Pancreas (tissue), 10 donors: ENCODE measurements at places on chromosomes 3 and 15. TPM values are rescaled to one million over a fixed set of nuclear protein-coding genes. Genes with fewer than 3 reads are reported as not detected.

DNA sequence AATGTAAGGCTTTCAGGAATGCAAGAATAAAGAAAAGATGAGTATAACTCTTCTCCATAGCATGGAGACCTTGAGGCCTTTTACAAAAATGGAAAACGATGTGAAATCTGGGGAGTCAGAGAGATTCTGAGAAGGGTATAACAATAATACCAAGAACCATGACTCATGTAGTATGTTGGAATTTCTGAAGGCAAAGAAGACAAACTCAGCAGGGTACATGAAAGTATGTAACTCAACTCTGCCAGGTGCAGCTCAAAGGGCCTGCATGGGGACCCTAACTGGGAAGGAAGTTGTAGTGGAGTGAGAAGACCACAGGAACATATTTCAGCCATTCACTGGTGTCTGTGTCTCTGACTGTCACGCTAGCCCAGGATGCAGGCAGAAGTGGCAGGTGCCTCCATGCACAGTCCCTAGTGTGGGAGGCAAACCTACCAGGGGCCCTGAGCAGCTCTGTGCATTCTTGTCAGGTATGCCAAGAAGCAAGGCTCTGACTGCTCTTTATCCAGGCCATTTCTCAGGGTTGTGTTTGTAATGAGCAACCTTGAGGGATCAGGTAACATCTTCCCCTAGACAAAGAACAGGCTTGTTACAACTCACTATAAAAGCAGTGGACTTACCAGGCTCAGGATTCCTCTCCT, 57.2 kb downstream of the GPR156 start:
- H3K36me3 ChIP-seq, result no peaks in the 10 kb centered on the region
- no peak overlapping the region for H3K27ac ChIP-seq

- no peaks in the 10 kb centered on the region for H3K27me3 ChIP-seq
- H3K36me3 ChIP-seq, result no peaks in the 10 kb centered on the region
- DNase-seq, result no peak
- no peaks in the 10 kb centered on the region for H3K4me1 ChIP-seq
- no peak overlapping the region for H3K27ac ChIP-seq
- no peak overlapping the region for H3K4me3 ChIP-seq
Measured at GRCh38 chr3:45488591-45488990, 100.2 kb downstream of the LARS2 start.

DNA sequence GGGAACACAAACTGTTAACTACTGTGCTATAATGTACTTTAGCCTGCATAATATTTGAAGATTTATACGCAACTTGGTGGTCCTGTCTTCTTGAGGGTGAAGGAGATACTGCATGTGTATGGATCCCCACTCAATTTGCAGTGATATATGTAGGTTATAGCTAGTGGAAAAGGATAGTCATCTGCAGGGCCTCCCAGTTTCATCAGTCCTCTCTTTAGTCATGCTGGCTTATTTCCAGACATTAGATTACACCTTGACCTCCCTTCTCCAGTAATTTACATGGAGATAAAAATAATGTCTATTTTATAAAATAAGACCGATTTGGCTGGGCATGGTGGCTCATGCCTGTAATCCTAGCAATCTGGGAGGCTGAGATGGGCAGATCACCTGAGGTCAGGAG, 3.7 kb downstream of the NR1D2 start:
- H3K27ac ChIP-seq, result no peak overlapping the region
- H3K27me3 ChIP-seq, result no peaks in the 10 kb centered on the region
- no peaks in the 10 kb centered on the region for H3K36me3 ChIP-seq
- H3K4me1 ChIP-seq, result peaks cover 32% of the 10 kb centered on the region

DNA sequence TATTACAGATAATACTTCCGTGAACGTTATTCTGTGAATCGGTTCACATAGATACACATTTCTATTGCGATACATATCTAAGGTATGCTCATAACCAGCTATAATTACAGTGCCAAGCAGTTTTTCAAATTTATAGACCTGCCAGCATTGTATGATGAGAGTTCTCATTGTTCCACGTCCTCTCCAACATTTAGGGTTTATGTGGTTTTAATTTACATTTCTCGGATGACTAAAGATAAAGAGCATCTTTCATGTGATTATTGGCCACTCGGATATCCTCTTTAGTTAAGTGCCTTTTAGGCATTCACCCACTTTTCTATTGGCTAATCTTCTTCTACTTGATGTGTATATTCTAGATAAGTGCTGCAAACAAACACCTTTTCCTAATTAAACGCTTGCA, 134.7 kb upstream of the CCDC54 start:
- DNase-seq, result no peak
- no peaks in the 10 kb centered on the region for H3K27me3 ChIP-seq
- no peaks in the 10 kb centered on the region for H3K4me1 ChIP-seq
- no peaks in the 10 kb centered on the region for H3K36me3 ChIP-seq
- no peak overlapping the region for H3K4me3 ChIP-seq
- H3K27ac ChIP-seq, result no peak overlapping the region

DNA sequence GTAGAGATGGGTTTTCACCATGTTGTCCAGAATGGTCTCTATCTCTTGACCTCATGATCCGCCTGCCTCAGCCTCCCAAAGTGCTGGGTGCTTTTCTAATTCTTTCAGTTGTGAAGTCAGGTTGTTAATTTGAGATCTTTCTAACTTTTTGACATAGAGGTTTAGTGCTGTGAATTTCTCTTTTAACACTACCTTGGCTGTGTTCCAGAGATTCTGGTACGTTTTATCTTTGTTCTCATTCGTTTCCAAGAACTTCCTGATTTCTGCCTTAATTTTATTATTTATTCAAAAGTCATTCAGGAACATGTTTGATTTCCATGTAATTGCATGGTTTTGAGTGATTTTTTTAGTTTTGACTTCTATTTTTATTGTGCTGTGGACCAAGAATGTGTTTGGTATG, 63.5 kb upstream of the CCDC54 start:
- H3K27me3 ChIP-seq, result no peaks in the 10 kb centered on the region
- H3K4me3 ChIP-seq, result no peak overlapping the region
- no peaks in the 10 kb centered on the region for H3K4me1 ChIP-seq
- H3K27ac ChIP-seq, result no peak overlapping the region
- no peak for DNase-seq

DNA sequence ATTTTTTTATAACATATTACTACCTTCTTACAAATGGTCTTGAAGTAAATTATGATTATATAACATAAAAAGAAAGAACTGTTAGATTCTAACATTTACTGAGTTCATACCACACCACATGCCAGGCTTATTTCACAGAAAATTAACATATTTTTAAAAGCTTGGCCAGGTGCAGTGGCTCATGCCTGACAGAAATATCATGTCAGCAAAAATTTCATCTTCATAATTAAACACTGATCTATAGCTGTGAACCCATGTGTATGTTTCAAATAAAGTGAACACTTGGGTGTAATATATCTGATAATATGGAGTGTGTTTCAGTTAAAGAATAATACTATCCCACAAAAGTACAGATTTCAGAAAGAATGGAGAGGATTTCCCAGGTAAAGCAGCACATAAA, 296.5 kb downstream of the SI start:
- no peak overlapping the region for H3K27ac ChIP-seq
- H3K4me1 ChIP-seq, result no peaks in the 10 kb centered on the region
- no peak for DNase-seq

DNA sequence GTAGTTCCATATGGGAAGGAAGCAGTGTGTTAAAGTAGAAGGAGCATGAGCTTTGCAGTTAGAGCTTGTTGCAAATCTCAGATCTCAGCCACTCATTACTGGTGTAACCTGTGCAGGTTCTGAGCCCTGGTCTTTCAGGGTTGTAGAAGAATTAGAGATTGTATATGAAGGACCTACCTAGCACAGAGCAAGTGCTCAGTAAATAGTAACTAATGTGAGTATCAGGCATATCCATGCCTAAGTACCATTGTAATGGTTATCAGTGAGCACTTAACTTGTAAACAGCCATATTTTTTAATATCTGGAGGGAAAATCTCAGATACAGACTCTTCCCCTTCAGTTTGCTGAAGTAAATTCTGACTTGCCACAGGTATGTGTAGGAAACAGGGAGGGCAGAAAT, 59.3 kb downstream of the MAP6D1 start:
- H3K4me1 ChIP-seq, result no peaks in the 10 kb centered on the region
- H3K4me3 ChIP-seq, result no peak overlapping the region
- H3K36me3 ChIP-seq, result no peaks in the 10 kb centered on the region

- H3K4me3 ChIP-seq, result peak overlapping the region; percentile 56
- no peaks in the 10 kb centered on the region for H3K4me1 ChIP-seq
- no peak for DNase-seq
- no peaks in the 10 kb centered on the region for H3K27me3 ChIP-seq
Measured at GRCh38 chr15:50183112-50183794, 1.3 kb downstream of the SLC27A2 start.

The ECE2 gene
- 9.3 TPM for total RNA-seq
